SJSA1 (cell line): ENCODE measurements at places on chromosomes 16 and 17. TPM values are rescaled to one million over a fixed set of nuclear protein-coding genes. Genes with fewer than 3 reads are reported as not detected.

DNA sequence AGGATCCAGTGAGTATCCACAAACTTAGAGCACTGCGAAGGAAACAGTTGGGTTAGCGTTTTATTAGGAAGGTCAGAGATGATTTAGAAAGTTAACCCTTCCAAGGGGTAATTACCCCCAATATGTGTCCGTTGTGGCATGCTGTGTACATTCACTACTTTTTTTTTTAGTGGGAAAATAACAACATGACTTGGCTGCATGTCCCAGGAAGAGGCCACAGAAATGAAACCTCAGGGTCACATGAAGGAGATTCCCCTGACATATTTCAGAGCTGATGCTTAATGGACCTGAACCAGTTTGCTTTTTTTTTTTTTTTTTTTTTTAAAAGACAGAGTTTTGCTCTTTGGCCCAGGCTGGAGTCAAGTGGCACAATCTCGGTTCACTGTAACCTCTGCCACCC, 167.5 kb downstream of the PRKCA start:
- no peak for DNase-seq

DNA sequence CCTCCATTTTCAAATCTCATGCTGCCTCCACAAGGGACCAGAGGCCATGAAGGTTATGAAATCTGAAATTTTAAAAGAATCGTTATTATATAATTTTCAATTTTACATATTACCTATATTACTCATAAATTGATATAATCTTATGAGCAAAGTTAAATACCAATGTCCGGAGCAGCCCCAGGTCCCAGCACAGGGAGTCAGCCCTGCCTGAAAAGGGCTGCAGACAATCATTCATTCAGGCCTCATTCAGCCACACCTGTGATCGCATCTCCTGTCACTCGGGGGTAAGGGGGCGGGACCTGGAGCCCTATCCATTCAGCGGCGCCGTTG, 172.5 kb downstream of the AHSP start:
- no peak for DNase-seq

DNA sequence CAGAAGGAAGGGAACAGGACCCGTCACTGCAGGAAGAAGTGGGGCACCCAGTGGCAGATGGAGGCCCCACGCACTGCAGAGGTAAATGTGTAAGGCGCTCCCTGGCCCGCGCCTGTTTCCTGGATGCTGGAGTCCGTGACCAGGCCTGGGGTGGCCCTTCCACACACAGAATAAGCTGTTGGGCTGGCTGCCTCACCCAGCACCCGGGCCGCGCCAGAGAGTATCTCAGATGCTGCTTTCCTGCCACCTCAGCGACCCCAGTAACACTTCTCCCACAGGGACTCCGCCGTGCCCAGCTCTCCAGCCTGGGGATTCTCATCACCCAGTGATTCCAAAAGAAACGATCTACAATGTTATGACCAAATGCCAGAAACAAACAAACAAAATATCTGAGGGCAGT, 1993.1 kb downstream of the TP53TG3F start:
- no peak for DNase-seq

GRCh38 chr17:82013341-82013740, 9.3 kb downstream of the CENPX start:
- DNase-seq, result no peak

DNA sequence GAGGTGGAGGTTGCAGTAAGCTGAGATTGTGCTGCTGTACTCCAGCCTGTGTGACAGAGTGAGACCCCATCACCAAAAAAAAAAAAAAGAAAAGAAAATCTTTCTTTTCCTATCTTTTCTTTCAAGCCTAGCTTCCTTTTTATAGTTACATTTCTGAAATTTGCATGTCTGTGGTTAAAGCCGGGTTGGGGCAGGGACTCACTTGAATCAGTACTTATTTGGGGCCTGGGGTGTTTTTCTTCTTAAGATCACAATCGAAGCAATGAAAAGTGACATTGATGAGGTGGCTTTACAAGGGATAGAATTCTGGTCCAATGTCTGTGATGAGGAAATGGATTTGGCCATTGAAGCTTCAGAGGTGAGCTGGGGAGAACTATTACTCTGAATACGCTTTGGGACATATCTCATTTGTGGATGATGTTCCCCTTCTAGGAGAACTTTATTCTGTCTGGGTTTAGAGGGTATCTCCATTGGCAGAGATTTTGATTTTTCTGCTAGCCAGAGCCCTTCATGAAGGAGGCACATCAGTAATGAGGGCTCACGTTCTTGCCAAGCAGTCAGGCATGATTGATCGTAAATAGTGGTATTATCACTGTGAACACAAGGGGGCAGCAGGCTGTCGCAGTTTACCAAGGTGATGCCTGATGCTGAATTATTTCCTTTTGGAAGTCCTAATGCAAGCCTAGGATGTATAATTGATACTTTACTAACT, 14.3 kb downstream of the KPNB1 start:
- peak; percentile 59 for DNase-seq

GRCh38 chr17:29954405-29954804, 13.0 kb downstream of the EFCAB5 start:
- DNase-seq, result no peak

GRCh38 chr16:74758801-74759200, 15.8 kb downstream of the FA2H start:
- DNase-seq, result no peak

- peak; percentile 67 for DNase-seq
Observed at GRCh38 chr17:72122010-72122764, 1.4 kb downstream of the SOX9 start.

DNA sequence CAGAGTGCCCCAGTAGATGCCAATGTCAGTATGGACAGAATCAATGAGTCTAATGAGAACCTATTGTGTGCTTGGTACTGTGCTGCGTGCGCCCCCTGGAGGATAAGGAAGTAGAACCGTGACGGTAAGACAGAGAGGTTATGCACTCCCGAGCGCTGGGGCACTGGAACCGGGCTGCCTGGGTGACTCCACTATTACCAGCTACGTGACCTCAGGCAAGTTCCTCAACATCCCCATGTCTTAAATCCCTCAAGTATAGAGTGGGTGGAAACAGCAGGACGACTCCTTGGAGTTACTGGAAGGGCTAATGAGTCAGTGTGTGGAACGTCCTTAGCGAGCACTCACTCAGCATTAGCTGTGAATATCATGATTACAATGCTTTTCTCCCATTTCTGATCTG, 16.2 kb downstream of the CHST4 start:
- DNase-seq, result no peak

GRCh38 chr17:41496803-41497484, 7.2 kb upstream of the KRT36 start:
- DNase-seq, result peak; percentile 76

DNA sequence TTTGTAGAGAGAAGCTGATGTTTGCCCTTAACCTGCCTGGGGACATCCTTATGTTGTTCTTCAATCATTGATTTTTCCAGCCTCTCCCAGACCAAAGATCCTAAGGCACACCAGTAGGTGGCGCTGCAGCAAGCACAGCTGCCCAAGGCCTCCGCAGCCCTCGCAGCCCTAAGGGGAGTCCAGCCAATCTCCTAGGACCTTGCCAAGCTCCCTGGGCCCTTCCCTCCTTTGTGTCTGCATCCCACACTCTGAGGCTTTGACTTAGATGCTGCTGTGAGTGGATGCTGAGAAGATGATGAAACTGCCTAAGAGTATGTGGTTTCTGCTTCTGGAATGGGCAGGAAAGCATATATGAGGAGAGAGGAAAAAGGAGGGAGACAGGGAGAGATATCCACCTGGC, 47.1 kb downstream of the SPACA3 start:
- no peak for DNase-seq

DNA sequence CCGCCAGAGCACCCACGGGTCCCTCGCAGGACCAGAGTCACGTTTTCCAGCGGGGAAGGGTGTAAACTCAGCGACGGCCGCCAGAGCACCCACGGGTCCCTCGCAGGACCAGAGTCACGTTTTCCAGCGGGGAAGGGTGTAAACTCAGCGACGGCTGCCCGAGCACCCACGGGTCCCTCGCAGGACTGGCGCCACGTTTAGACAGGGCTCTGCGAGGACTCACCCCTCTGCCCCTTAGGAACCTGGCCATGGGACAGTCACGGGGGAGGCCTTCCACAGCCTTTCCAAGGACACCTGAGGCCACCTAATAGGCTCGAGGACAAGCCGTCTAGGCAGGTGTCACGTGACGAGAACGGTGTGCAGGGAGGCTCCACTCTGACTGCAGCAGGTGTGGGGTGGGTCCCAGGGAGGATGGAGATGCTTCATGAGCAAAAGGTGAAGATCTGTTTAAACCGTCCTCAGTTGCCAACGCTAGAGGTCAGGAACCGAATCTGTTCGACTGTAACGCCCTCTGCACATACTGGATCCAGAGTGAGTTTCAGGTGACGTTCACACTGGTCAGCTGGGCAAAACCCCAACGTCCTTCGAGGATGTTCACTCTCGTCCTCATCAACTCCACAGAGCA, 48.0 kb upstream of the METRNL start:
- no peak for DNase-seq

GRCh38 chr16:85243308-85243707, 131.0 kb upstream of the CIBAR2 start:
- no peak for DNase-seq

GRCh38 chr16:30533748-30534367, 800 bp downstream of the ZNF747 start:
- DNase-seq, result no peak

DNA sequence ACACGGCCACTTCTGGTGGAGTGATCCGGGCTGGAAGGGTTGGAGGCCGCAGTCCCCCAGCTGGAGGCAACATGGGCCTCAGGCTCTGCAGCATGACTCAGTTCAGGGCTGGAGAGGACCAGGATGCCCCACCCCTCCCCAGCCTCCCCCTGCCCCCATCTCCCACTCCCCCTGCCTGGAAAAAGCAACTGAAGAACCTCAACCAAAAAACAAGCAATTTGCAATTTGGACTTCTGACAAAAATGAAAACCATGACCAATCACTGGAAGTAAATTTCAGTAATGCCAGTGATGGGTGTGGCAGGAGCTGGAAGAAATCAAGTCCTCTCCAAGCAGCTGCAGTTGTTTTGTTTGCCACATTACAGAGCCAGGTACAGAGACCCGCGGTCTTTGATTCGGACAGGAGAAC, 6.6 kb upstream of the MIF4GD start:
- DNase-seq, result no peak

DNA sequence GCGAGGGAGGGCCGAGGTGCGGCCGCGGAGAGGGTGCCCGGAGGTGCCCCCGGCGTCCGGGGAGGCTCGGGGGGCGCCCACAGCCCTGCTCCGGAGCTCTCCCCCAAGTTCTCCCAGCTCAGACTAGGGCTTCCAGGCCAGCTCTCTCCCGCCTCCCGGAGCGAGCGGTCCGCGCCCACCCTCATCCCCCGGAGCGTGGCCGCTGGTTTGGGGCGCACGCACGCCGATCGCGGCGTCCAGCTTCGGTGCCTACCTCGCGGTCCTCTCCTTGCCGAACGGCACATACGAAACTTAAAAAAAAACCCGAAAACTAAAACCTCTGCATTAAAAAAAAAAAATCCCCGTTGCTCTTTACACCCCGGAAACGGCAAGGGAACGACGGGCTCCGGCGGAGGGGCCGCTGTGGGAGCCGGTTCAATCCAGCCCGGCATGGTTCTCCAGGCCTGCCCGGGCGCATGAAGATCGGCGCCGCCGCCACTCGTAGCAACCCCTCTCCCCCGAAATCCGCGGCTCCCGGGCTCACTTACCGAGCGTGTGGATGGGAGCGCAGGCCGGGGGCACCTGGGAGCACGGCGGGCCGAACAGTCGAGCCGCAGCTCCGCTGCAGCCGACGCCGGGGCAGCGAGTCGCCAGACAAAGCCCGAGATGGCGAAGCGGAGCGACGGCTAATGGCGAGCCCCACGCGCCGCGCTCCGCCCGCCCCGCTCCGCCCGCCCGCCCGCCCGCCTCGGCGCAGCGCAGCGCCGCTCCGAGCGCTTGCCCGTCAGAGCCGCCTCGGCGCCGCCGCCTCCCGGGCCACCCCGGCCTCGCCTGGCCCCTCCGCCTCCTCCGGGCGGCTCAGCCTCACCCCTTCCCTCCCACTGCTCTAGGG, 973 bp upstream of the UBTF start:
- peak; percentile 76 for DNase-seq

DNA sequence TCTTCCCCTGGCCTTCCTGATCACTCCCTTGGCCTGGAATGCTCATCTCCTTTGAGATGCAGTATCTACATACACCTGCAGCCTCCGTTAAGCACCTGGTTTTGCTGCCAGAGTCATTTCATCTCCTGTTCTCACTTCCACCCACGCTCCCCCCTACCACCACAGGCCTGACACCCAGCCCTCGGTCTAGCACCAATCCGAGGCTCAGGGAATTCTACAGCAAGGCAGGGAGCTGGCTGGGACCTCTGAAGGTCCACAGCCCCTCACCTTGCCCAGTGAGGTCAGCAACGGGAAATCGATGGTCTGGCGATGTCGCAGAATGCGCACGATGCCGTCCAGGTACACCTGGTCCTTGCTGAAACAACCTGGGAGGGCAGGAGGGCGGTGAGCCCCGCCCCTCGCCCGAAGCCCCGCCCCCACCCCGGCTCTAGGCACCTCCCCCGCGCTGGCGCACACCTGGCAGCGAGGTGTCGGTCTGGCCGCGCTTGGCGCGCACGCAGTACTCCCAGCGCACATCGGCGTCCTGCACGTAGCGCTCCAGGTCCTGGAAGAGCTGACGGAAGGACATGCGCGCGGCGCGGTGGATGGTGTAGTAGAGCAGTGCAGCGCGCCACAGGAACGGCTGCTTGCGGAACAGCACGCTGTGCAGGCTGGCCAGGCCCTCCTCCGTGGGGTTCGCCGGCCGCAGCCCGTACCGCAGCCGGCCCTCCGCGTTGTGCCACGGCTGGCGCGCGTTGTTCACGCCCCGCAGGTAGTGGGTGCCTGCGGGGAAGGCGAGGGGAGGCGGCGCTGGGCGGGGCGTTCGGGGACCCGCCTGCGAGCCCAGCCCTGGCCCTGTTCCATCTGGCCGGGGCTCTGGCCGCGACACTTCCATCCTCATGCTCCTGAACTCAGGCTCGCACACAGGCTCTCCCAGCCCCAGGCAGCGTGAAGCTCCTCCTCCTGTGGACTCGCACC, 5.7 kb downstream of the MATCAP1 start:
- no peak for DNase-seq

- DNase-seq, result no peak
Observed at GRCh38 chr16:67674851-67675578, 8.4 kb downstream of the C16orf86 start.

DNA sequence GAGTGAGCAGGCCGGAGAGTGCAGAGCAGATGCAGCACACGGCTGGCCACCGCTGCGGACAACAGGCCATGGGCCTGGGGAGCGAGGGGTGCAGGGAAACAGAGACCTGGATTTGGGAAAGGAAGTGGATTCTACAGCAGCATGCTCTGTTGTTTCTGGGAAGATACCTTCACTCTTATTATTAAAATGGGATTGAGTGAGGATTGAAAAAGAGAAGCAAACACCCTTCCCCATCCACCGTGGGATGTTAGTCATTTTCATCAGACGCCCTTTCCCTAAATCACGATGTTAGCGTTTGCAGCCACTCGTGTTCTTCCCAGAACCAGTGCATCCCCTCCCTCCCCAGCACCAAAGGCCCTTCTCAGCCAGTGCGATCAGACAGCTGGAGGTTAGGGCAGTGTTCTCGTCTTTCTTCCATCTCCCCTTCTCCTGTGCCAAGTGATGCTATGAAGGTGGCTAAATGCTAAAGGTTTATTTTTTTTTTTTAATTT, 196.5 kb upstream of the CHMP6 start:
- no peak for DNase-seq

GRCh38 chr17:4728124-4728523, 3.1 kb upstream of the MED11 start:
- no peak for DNase-seq

CACNG3 gene
- not detected in 2 replicates for total RNA-seq

MTSS2 gene
- total RNA-seq, result 20.7 and 22.6 TPM in 2 replicates

UBN1 gene
- total RNA-seq, result 30.8 and 31.5 TPM in 2 replicates

BRICD5 gene
- 0.88 and 4.6 TPM in 2 replicates for total RNA-seq

PRSS33 gene
- not detected in 2 replicates for total RNA-seq

G6PC1 gene
- not detected in 2 replicates for total RNA-seq

NACA2 gene
- not detected in 2 replicates for total RNA-seq

ETV4 gene
- 7.2 and 16.8 TPM in 2 replicates for total RNA-seq

LGALS9B gene
- not detected in 2 replicates for total RNA-seq

KCNG4 gene
- not detected in 2 replicates for total RNA-seq
